NK-92 treated with Interleukin-12 subunit alpha and Interleukin-12 subunit beta, amount 100 ng/mL, for 24 hours (cell line): ENCODE measurements at places on chromosomes 1 and 21.
A peak's percentile ranks its signal among the peaks of the same experiment; 100 is the strongest.

DNA sequence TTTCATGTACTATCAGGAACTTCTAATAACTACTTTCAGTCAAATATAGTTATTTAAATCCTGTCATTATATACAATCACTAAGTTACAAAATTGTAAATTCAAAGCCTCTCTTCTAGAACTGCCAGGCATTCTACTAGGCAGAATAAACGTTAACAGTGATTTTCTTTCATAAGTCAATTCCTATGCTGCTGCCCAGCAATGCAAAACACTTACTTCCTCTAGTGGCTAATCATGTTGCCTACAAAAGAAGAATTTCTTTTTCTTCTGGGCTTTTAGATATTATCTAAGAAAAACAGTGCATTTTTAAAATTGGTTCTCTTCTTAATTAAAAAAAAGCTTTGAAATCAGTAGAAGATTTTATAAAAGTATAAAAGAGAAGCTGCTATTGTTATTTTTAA, 509.8 kb upstream of the ADAMTS5 start:
- no peak for DNase-seq

- DNase-seq, result no peak
Measured at GRCh38 chr1:6545276-6546112, 8.8 kb downstream of the NOL9 start.

GRCh38 chr21:37936010-37936785, 19.9 kb upstream of the KCNJ6 start:
- no peak for DNase-seq

DNA sequence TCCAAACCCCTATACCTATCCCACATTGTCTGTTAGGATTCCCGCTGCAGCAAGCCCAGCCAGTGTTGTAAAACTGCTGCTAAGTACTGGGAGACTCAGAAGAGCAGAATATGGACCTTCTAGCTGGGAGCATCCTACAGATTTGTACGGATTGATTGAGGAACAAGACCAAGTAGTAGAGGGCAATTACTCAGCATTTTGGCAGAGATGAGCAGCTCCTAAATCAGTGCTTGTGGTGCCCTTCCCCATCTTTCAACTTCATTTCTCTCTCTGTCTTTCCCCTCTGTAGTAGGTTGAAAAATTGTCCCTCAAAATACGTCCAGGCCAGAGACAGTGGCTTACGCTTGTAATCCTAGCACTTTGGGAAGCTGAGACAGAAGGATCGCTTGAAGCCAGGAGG, 37.3 kb upstream of the HTR1D start:
- no peak for DNase-seq

DNA sequence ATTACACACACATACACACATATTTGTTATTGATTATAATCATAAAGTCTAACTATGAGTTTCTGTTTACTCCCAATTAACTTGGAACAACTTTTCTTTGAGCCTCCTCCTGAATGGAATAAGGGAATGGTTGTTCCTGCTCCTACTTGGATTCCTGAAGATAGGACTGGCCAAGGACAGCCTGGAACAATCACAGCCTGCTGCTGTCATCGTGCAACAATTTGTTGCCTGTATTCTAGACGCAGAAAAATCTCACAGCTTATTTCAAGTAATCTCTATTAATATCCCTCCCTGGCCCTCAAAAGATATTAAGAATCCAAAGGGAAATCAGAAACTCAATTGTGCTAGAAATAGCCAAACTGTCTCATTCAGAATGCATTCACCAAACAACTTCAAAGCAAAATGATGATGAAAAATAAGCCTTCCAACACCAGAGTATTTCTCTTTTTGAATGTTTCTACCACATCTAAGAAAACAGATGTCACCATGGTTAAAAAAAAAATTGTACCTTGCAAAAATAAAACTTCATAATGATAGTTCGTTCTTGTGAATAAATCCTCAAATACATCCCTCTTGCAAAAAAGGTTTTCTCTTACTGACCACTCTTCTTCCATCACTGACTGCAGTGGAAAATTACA, 30.9 kb downstream of the RCAN1 start:
- DNase-seq, result no peak

DNA sequence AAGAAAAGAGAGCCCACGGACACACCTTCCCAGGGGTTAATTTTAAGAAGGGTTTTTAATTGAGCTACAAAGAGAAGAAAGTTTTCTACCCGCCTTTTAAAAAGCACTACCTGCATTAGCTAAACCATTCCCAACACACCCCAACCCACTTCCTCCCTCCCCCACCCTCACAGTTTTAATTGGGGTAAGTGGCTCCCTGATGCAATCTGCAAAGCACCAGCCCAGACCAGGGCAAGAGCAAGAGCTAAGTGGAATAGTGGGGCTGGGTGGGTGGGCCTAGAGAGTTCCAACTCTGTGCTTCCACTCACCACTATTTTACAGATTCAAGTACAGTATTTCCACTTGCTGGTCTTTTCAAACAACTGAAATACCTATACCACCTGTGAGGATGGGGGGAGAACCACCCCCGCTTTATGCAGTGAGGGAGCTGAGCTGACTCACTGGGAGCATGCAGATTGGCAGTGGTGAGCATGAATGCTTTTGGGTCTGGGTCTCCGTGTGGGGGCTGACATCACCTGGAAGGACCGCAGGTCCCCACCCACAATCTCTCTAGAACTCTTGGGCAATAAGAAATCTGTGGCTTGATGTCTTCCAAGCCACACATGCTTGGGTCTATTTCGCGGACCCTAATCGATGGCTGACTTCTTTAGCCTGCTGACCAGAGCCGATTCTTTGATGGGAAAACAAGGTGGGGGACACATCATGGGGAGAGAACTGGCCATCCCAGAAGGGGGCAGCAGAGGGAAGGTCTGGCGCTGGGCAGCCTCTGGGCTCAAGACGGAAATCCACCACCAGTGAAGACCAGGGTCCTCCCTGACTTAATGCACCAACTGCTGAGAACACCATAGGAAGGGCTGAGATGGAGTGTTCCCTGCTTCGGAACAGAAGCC, 95.5 kb downstream of the SSBP3 start:
- DNase-seq, result peak; percentile 35

DNA sequence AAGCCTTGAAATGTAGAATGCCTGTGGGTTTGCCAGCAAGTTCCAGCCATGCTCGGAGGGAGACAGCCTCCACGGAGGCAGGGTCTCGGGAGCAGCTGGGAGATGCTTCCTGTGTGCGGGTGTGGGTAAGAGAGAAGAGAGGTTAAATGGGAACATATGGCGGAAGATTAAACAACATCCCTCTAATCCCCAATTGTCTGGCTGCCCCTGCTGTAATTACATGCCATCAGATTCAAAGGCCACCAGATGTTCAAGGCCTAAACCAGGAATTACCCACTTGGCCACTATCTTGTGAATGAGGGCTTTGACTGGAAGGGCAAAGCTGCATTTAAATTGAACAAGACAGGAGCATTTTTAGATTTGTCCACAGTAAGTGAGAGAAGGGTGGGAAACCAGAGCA, 81.4 kb upstream of the BACE2 start:
- DNase-seq, result no peak
